ENCODE measurements at places on chromosomes 7 and 10.

- DNase-seq, result no peak
Measured at GRCh38 chr7:23058408-23059096, 44.6 kb upstream of the HYCC1 start.

DNA sequence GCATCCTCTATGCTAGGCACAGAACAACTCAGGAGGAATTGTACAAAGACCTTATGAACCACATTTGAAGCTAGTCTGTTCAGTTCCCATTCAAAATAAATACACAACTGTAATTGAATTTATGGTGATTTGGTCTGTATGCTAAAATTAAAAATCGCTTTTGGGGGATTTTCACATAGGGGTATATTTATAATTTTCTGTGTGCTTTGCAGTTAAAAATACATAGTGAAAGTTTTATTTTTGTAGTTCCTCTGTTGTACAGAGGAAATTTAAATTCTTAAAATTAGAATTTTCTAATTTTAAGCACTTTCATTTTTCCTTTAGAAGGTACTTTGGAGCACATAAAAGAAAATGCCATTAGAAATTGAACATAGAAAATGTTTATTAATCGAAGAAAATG lies 6.9 kb downstream of the RABGEF1 start:
- DNase-seq, result no peak

GRCh38 chr7:36036590-36036989 lies 116.5 kb upstream of the EEPD1 start:
- no peak for DNase-seq

DNA sequence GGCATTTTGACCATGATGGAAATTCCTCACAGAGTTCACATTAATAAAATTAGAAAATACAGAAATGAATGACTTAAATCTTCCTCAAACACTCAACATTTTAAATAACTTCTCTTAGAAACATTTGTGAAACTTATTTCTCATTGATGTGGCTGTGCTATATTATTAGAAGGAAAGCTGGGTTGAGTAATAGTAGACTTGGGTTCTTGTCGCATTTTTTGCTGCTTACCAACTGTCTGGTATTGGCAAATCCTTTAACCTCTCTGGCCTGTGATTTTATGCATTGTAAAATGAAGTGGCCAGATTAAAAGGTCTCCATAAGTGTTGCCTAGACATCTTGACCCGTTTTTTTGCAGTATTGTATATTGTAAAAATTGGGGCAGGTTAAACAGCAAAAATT lies 66.5 kb downstream of the VPS50 start:
- no peak for DNase-seq

- DNase-seq, result no peak
Measured at GRCh38 chr10:34081347-34081743, 733.8 kb downstream of the PARD3 start.
